ENCODE measurements at places on chromosomes 12 and 14.
A peak's percentile ranks its signal among the peaks of the same experiment; 100 is the strongest.

- no peak for DNase-seq
Observed at GRCh38 chr12:114823724-114824123, 139.7 kb upstream of the TBX3 start.

DNA sequence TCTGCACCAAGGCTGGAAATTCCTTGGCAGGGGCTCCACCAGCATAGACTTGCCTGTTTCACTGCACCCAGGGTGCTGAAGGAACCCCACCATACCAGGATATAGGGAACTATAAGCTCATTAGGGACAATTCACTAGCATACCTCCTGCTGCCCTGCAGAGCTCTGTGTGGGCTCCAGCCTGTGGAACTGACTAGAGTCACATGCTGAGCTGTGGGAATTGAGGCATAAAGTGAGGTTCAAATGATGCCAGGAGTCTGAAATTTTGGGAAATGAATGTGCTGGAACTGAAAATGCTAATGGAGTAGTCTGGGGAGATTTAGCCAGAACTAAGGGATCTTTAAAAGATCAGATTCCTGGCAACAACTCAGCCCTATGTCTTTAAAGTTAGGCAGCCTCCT is 7.3 kb upstream of the EMP1 start:
- no peak for DNase-seq

GRCh38 chr14:26200687-26201086 is 397.1 kb downstream of the NOVA1 start:
- no peak for DNase-seq

DNA sequence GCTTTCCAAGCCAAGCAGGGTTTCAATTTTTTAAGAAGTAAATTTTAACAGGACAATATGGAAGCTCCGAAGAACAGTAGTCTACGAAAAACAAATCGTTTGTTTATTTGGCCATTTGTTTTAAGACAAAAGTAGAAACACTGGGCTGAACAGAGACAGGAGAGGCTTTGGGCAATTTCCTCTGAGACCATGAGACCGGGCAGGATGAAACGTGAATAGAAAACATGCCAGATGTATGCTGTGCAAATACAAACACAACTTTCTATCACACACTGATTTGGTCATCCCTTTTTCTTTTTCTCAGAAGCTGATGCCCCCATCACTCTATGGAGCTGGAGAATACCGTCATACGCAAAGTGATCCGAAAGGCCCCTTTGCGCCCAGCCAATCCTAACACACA is 1111.1 kb downstream of the BCL11B start:
- DNase-seq: no peak

GRCh38 chr14:50225974-50226297 is 5.4 kb downstream of the SOS2 start:
- DNase-seq: no peak

GRCh38 chr12:118402251-118402650 is 25.9 kb downstream of the SUDS3 start:
- DNase-seq: no peak

GRCh38 chr14:20143911-20144310 is 5.3 kb downstream of the OR4N5 start:
- no peak for DNase-seq

DNA sequence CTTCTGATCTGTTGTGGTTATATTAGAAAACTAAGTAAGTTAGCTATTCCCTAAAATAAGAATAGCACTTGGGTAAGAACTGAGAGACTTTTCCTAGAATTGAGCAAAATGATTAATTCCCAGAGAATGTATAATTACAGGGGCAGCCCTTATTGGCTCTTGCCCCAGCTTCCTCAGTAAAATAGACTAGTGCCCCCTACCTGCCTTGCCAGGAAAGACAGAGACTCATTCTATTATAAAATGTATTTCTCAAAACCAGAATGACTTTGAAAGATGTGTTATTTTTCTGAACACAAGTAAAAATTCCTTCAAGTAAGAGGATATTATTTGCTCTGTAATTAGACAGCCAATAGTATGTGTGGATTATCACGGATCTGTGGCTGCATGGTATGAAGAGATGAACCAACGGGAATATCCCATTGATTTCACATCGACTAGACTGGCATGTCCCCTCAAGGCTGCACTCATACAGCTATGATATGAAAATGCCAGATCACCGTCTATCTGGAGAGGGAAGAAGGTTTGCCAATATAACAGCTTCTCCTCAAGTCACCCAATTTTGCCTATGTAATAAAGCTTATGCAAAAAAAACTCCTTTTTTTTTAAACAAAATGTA is 7.4 kb upstream of the GLRX5 start:
- no peak for DNase-seq

DNA sequence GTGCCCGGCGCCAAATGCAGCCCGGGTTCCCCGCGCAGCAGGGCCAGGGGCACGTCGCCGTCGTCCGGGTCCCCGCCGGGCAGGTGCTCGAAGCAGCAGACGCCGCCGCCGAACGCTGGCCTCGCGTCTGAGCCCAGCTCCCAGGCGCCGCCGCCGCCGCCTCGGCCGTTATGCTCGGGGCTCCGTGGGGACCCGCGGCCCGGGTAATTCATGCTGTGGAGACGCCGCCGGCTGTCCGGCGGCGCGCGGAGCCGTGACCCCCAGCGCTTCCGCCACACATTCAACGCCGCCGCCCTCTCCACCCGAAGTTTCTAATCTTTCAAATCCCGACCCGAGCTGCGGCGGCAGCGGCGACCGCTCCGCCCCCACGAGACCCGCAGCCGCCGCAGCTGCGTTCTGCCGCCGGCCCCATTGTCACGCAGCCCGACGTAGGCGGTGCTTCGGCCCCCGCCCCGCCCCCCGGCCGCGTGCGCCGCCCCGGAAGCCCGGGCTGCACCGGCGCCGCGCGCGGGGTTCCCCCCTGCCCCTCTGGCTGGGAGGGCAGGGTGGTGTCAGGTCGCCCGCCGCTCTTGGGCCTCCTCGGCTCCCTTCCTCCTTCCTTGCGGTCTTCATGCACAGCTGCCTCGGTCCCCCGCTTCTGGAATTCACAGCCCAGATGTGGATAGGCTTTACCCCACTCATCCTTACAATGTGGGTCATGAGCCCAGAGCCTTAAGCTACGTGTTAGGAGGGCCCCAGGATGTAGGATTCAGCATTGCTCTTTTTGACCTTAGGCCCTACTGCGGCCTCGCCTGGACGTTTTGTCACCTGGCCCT is at the start of gene DDHD1:
Gene DDHD1 (minus strand): TSS at position 437 of the 815 bp plus-strand sequence. CDS start 225 bp downstream, at position 212.
- peak; percentile 77 for DNase-seq

DNA sequence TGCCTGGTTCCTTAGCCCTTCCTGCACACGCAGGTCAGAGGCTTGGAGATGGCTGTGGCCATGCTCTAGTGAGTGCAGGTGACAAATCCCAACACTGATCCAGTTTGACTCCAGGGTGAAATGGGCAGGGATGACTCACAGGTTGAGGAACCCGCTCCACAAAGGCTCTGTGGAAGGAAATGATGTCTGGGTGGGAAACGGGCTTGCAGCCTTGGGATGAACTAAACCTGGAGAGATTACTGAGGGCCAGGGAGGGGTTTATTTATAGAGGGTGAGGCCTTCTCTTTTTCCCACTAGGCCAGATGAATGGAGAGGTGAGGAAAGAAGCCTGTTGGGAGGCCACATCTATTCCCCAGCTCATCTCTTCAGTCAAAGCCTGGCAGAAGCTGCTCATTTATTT is 29.3 kb upstream of the EMP1 start:
- no peak for DNase-seq

DNA sequence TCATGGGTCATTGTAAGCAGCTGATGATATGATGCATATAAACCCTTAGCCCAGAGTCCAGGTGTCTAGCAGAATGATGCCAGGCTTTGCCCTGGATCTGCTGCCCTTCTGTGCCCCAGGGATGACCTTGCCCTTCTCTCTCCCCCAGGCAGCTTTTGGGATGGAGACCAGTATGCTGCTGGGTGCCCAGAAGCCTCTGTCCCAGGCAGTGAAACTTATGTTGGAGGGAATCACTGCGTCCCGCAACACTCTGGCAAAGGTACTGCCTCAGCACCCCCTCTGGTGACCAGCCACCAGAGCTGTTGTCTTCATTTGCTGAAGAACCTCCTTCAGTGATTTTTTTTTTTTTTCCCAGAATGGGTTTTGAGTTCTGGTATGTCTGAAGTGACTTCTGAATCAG is 23.3 kb downstream of the CYP46A1 start:
- no peak for DNase-seq

DNA sequence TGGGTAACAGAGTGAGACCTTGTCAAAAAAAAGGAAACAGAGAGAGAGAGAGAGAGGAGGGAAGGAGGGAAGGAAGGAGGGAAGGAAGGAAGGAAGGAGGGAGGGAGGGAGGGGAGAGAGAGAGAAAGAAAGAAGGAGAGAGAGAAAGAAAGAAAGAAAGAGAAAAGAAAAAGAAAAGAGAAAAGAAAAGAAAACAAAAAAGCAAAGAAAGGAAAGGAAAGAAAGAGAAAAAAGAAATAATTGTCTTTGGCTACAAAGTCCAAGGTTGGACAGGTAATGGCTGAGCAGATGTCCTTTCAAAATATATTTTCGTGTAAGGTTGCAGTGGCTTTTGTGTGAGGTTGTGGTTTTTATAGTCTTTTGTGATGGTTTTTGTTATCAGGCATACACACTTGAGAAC is 21.6 kb upstream of the CCDC60 start:
- no peak for DNase-seq

DNA sequence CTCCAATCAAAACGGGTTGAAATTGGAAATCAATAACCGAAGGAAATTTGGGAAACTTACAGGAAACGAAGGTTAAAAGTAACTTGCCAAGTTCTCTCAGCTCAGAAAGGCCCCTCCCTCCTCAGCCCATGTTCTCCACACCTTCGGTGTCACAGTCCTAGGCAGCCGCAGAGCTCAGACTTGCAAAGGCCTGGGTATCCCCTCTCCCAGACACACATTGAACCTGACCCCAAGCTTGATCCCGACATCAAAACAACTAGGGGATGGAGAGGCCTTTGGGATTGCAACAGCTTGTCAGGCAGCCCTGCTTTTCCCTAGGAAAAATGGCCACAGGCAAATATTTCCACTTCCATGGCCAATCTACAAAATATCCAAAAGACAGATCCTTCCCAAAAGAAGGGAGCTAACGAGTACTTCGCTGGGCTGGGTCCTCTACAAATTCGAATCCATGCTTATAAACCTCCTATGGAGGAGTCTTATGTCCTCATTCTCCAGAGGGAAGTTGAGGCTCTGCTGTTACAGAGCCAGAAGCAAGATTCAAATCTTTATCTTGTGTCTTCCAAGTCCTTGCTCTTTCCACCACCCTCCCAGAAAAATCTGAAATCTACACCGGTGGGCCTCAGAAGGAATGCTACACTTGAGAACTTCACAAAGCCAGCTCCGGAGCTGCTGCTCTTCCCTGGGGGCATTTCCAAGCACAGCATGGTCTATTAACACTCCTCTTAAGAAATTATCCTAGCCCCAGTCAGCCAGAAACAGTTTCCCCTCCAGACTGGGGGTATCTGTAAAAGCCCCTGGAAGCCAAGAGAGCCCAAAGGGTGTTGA is 35.7 kb upstream of the PNMA1 start:
- DNase-seq: no peak

GRCh38 chr12:78248321-78248720 is 417.6 kb downstream of the NAV3 start:
- DNase-seq: no peak

DNA sequence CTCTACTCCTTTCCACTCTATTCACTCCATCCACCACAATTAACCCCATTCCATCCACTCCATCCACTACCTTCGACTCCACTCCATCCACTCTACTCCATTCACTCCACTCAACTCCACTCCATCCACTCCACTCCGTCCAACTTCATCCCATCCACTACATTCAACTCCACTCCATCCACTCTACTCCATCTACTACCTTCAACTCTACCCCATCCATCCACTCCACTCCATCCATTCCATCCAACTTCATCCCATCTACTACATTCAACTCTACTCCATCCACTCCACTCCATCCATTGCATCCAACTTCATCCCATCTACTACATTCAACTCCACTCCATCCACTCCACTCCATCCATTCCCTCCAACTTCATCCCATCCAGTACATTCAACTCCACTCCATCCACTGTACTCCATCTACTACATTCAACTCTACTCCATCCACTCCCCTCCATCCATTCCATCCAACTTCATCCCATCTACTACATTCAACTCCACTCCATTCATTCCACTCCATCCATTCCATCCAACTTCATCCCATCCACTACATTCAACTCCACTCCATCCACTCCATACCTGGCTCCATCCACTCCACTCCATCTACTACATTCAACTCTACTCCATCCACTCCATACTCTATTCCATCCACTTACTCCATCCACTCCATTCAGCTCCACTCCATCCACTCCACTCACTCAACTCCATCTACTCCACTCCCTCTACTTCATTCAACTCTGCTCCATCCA is 16.4 kb downstream of the HNF1A start:
- DNase-seq: no peak

All from NCI-H526 treated with DMSO at 0.1 percent for 48 hours (cell line).